Motor neuron (in vitro differentiated cells): ENCODE measurements at places on chromosomes 7 and 10. TPM values are rescaled to one million over a fixed set of nuclear protein-coding genes. Genes with fewer than 3 reads are reported as not detected.

GRCh38 chr7:50768485-50769474 is 13.9 kb downstream of the GRB10 start:
- ATAC-seq, result no peak

- no peak for ATAC-seq
Measured at GRCh38 chr7:24283554-24283896, 465 bp upstream of the NPY start.

GRCh38 chr7:148570510-148570909 is 20.1 kb upstream of the C7orf33 start:
- ATAC-seq, result peak; percentile 38

GRCh38 chr10:7666253-7667023 is at the start of gene ITIH5:
Gene ITIH5, minus strand, starts transcription at chr10:7666966. Its CDS starts 74 bp downstream, at chr10:7666892.
- ATAC-seq, result peak; percentile 60

DNA sequence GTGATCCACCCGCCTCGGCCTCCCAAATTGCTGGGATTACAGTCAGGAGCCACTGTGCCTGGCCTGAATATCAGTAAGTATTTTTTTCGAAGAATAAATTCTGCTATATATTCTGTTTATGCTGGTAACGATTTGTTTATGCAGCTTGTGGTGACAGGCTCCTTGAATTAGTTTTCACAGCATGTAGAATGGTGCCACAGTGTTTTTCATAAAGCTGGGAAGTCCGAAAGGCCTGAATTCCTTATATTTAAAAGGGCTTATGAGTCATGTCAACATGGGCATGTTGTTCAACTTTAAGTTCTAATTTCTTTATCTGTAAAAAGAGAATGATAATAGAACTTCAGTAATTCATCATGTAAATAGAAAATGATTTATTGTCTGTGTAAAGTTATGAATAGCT is 42.2 kb upstream of the WASL start:
- ATAC-seq, result no peak

DNA sequence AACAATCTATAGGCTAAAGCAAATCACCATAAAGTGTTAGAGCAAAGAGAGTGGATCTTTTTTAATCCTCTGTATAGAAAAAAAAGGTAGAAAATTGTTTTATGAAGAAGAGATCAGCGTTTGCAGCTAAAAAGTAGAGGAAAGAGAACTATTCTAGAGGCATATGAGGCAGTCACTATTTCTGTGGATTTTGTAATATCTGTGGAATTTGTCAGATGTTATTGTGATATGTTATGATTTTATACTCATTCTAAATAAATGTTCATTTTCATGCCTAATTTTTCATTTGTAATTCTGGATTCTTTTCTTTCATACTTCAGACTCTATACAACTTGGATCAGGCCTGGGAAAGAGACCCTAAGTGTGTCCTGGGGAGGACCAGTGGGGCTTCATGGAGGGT is 295.0 kb upstream of the LYZL1 start:
- ATAC-seq, result no peak

STAG3 gene
- total RNA-seq, result 9.5 and 9.8 TPM in 2 replicates

CRTAC1 gene
- total RNA-seq, result 8.0 and 8.5 TPM in 2 replicates
